Memory B cell (primary cell): ENCODE measurements at places on chromosomes 4 and X.

- DNase-seq, result no peak
- no peak overlapping the region for H3K4me3 ChIP-seq
- no peaks in the 10 kb centered on the region for H3K36me3 ChIP-seq
- H3K27ac ChIP-seq, result no peak overlapping the region
- no peaks in the 10 kb centered on the region for H3K27me3 ChIP-seq
Measured at GRCh38 chr4:174375422-174375821, 91.7 kb downstream of the CEP44 start.

DNA sequence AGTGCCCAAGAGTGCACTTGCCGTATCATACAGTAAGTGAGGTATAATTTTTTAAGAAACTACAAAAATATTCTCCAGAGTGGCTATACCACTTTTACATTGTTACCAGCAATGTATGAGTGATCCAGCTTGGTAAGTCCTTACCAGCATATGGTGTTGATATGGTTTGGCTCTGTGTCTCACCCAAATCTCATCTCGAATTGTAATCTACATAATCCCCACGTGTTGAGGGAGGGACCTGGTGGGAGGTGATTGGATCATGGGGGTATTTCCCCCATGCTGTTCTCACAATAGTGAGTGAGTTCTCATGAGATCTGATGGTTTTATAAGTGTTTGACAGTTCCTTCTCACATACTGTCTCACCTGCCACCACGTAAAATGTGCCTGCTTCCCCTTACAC, 44.8 kb downstream of the RBMX start:
- peaks cover 3% of the 10 kb centered on the region for H3K36me3 ChIP-seq
- DNase-seq, result no peak
- no peak overlapping the region for H3K27ac ChIP-seq
- no peak overlapping the region for H3K4me3 ChIP-seq
- H3K4me1 ChIP-seq, result no peaks in the 10 kb centered on the region

DNA sequence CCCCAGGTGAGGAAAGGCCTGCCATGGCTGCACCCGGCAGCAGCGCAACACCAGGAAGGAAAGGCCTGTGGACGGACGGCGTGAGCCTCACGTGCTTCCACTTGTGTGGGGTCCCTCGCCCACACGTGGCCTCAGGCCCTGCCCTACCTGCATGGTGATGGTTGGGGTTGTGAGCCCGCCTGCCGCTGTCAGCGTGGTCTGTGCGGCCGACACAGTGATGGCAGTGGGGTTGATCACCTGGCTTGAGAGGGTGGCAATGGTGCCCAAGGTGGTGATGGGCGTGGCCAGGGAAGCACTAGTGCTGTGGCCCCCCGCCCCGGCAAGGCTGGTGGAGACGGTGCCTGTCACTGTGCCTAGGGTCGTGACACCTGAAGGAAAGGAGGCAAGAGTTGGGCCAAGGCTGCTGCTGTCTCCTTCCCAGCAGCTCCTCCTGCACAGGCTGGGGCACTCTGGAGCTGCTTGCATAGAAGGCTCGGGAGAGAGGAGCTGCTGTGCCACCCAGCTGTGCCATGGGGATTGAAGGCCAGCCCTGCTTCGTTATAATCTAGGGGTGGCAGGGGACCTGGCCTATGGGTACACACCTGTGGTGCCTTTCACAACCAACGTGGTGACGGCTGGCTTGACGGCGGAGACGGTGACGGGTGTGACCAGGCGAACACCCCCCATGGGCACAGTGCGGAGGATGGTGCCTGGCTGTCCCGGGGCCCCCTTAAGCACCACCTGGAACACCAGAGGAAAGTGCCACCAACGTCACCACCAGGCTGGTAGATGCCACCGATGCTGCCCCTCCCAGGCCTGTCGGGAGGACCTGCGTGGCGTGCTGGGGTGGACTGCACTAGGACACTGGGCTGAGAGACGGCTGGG, 11.8 kb upstream of the RENBP start:
- H3K36me3 ChIP-seq, result peaks cover 7% of the 10 kb centered on the region
- no peak for DNase-seq
- no peak overlapping the region for H3K4me3 ChIP-seq
- no peaks in the 10 kb centered on the region for H3K27me3 ChIP-seq
- H3K4me1 ChIP-seq, result peaks cover 3% of the 10 kb centered on the region
- H3K27ac ChIP-seq, result no peak overlapping the region

DNA sequence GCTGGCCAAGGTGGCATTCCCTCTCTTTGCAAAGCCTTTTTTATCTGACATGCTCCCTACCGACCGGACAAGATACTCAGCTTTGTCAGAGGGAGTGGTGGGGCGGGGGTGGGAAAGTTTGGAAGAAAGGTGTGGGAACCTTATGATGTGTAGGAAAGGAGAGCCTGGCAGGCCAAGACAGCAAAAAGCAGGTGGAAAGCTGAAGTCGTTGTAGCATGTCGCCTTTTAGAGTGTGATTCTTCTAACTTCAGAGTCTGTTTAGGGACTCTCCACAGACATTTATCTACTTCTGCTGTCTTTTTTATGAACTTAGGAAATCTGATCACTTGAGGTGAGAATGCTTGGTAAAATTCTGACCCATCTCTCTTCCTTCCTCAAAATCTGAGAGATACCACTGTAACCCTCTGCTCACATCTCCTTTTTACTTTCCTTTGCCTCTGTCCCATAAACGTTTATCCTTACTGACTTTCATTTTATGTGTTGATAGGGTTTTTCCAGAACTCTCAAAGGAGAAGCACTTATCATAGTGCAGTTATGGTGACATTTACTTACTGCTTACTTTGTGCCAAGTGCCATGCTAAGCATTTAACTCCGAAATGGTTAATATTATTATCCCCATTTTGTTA, 8.2 kb upstream of the RUFY3 start:
- H3K4me1 ChIP-seq, result peaks cover 47% of the 10 kb centered on the region
- peak; percentile 34 for DNase-seq
- no peaks in the 10 kb centered on the region for H3K27me3 ChIP-seq
- H3K27ac ChIP-seq, result peak overlapping the region; percentile 58

GRCh38 chrX:10450959-10451355, 169.4 kb downstream of the MID1 start:
- no peaks in the 10 kb centered on the region for H3K36me3 ChIP-seq
- H3K27ac ChIP-seq, result no peak overlapping the region
- H3K4me1 ChIP-seq, result no peaks in the 10 kb centered on the region
- no peaks in the 10 kb centered on the region for H3K27me3 ChIP-seq

DNA sequence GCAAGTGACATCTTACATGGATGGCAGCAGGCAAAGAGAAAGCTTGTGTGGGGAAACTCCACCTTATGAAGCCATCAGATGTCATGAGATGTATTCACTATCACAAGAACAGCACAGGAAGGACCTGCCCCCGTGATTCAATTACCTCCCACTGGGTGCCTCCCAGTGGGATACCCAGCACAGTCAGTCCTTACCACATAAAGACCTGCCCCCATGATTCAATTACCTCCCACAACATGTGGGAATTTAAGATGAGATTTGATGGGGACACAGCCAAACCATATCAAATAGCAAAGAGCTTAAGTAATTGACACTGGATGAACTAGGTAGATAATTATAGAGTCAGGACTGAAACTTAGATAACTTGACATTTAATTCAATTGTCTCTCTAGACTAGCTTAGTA, 85.6 kb downstream of the SLIT2 start:
- H3K4me3 ChIP-seq, result no peak overlapping the region
- no peaks in the 10 kb centered on the region for H3K36me3 ChIP-seq
- no peaks in the 10 kb centered on the region for H3K27me3 ChIP-seq
- H3K4me1 ChIP-seq, result no peaks in the 10 kb centered on the region
- H3K27ac ChIP-seq, result no peak overlapping the region
- no peak for DNase-seq

GRCh38 chrX:55312655-55313054, 47.9 kb upstream of the PAGE3 start:
- DNase-seq, result no peak
- H3K4me3 ChIP-seq, result no peak overlapping the region
- peaks cover 4% of the 10 kb centered on the region for H3K4me1 ChIP-seq
- H3K27me3 ChIP-seq, result peaks cover 2% of the 10 kb centered on the region
- no peak overlapping the region for H3K27ac ChIP-seq

DNA sequence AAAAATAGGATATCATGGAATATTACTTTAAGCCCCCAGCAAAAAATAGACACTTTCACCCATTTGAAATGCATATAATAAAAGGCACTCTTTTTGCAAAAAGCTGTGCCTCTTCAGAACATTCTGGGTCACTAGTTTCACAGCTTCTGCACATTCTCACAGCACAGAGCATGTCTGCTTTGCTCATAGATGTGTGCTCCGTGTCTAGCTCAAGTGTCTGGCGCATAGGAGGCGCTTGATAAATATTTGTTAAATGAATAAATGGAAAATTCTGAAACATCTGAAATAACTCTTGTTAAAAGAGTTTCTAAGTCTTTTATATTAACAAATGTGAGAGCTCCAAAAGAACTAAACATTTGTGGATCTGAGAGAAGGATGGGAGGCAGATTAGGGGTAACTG, 275.2 kb downstream of the PTTG2 start:
- no peak overlapping the region for H3K4me3 ChIP-seq
- DNase-seq, result no peak
- H3K27ac ChIP-seq, result no peak overlapping the region
- no peaks in the 10 kb centered on the region for H3K36me3 ChIP-seq
- peaks cover 7% of the 10 kb centered on the region for H3K27me3 ChIP-seq

- peaks cover 2% of the 10 kb centered on the region for H3K36me3 ChIP-seq
- H3K27me3 ChIP-seq, result no peaks in the 10 kb centered on the region
- H3K4me3 ChIP-seq, result peak overlapping the region; percentile 93
- H3K27ac ChIP-seq, result peak overlapping the region; percentile 98
- peaks cover 23% of the 10 kb centered on the region for H3K4me1 ChIP-seq
- peak; percentile 11 for DNase-seq
Measured at GRCh38 chr4:90128961-90129495, 1.8 kb downstream of the CCSER1 start.

GRCh38 chr4:47160095-47160494, 128.7 kb downstream of the GABRB1 start:
- H3K4me1 ChIP-seq, result no peaks in the 10 kb centered on the region
- no peak for DNase-seq
- no peaks in the 10 kb centered on the region for H3K27me3 ChIP-seq
- no peak overlapping the region for H3K4me3 ChIP-seq

GRCh38 chr4:67549123-67549522, 3.8 kb upstream of the CENPC start:
- H3K4me3 ChIP-seq, result no peak overlapping the region
- H3K4me1 ChIP-seq, result peaks cover 16% of the 10 kb centered on the region
- no peaks in the 10 kb centered on the region for H3K36me3 ChIP-seq
- H3K27ac ChIP-seq, result no peak overlapping the region

DNA sequence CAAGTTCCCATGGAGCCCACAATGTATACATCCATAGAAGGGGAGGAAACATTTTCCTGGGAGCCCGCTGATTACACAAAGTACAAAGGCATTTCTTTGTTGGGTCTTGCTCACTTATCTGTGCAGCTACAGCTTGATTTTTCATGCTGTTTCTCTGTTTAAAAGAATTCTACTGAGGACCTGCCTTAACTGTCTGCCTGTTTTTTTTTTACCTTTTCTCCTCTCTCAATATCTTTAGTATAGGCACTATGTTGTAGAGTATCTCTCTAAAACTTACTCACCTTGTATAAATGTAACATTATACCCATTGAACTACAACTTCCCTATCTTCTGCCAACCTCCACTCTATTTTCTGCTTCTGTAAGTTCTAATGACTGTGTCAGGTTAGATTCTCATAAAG, 494.6 kb upstream of the EPHA5 start:
- H3K4me1 ChIP-seq, result no peaks in the 10 kb centered on the region
- no peak overlapping the region for H3K27ac ChIP-seq
- no peaks in the 10 kb centered on the region for H3K36me3 ChIP-seq
- no peak overlapping the region for H3K4me3 ChIP-seq
- no peak for DNase-seq
- H3K27me3 ChIP-seq, result no peaks in the 10 kb centered on the region

DNA sequence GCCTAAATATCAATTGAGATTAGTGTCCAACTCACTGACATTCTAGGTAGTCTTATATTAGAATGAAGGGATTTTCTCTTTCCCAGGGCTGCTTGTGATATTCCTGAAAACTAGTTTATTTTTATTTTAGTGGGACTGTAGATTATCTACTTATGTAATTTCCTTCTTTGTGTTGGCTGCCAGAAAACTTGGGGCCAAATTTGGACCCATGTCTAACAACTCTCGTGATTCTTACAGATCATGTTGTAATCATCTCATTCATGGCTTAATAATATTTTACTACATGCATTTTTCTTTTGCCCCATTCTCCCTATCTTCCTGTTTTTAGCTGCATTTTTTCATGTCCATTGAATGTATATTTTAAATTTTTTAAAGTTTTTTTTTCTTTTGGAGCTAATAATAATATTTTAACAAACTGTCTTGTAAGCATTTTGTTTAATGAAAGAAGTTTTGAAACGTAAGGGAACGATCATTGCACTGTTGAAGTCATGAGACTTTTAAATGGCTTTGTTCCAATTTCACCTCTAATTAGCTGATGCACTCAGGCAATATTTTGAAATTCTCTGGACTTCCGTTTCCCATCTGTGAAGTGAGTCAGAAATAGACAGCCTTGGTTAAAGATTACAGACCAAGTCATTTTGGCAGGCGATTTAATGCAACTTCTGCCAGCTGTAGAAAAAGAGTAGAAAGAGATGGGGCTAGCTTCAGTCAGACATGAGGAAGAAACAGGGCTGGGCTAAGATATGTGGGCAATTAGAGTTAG, 14.3 kb upstream of the TDO2 start:
- peaks cover 5% of the 10 kb centered on the region for H3K27me3 ChIP-seq
- H3K36me3 ChIP-seq, result no peaks in the 10 kb centered on the region
- H3K4me3 ChIP-seq, result no peak overlapping the region
- no peak for DNase-seq
- no peaks in the 10 kb centered on the region for H3K4me1 ChIP-seq

GRCh38 chr4:4507403-4507802, 34.4 kb downstream of the STX18 start:
- H3K27me3 ChIP-seq, result no peaks in the 10 kb centered on the region
- H3K27ac ChIP-seq, result no peak overlapping the region
- no peak overlapping the region for H3K4me3 ChIP-seq
- no peak for DNase-seq

- H3K36me3 ChIP-seq, result peaks cover 6% of the 10 kb centered on the region
- H3K4me1 ChIP-seq, result no peaks in the 10 kb centered on the region
- H3K27me3 ChIP-seq, result no peaks in the 10 kb centered on the region
- no peak for DNase-seq
Measured at GRCh38 chr4:53059256-53059655, 197.1 kb downstream of the RASL11B start.

DNA sequence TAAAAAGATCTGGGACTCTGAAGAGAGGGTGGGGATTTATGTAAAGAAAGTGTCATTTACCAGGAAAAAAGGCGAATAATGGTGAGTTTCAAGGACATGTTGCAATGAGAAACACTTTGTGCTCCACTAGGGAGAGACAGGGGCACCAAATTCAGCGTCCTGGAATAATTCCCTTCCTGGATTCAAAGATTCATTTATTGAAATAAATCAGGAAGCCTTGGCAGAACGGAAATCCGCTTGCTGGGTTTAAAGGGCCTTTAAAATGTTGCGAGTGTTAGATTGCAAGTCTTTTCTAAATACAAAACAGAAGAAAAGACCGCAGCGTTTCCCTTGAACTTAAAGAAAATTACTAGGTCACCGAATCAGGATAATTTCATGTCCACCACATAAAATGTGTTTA, 3.8 kb upstream of the ZIC3 start:
- no peak for DNase-seq
- H3K27me3 ChIP-seq, result peaks cover 5% of the 10 kb centered on the region
- no peak overlapping the region for H3K4me3 ChIP-seq
- no peak overlapping the region for H3K27ac ChIP-seq
